Keratinocyte (primary cell): ENCODE measurements at places on chromosomes 13 and 19.

DNA sequence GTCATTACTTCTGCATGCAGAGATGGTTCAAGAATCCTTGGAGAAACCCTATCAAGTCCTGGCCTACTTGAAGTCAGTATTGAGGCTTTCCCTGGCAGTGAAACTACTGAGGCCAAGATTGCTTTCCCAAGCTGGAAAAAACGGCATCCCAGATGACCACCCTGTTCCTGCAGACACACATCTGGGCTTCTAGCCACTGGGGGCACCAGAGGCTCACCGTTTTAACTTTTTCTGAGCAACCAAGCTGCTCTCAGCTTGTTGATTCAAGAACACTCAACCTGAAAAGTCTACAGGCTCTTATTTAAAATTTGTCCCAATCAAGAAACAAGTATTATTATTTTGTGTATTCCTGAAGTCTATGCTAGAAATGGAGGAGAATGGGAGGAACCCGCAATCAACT is 66.6 kb downstream of the SPRYD7 start:
- DNase-seq, result no peak

GRCh38 chr19:4369109-4369887 is 25.9 kb downstream of the MPND start:
- peak; percentile 66 for DNase-seq

DNA sequence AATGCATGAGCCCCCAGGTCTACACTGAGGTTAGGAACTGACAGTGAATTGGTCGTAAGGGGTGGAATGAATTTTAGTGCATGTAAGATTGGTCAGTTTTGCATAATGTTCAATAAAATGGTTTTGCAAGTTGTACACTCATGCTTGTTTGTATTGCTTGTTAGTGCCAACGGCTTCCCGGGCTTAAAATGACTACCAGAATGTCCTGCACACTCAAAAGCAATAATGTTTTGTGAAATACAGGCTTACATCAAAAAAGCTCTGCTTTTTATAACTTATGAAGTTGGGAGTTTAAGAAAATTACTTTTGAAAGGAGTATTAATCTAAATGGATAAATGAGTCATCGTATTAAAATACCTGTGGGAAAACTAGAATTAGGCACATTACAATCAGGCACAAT is 112.9 kb downstream of the GPC6 start:
- no peak for DNase-seq

- no peak for DNase-seq
Observed at GRCh38 chr13:112105244-112105681, 38.3 kb downstream of the SOX1 start.

- DNase-seq, result no peak
Observed at GRCh38 chr19:54109651-54110050, 5.8 kb downstream of the TFPT start.

GRCh38 chr13:109651854-109652253 is 134.5 kb downstream of the IRS2 start:
- DNase-seq, result no peak

GRCh38 chr13:27599845-27600553 is 20.3 kb downstream of the LNX2 start:
- DNase-seq, result no peak

- DNase-seq, result no peak
Observed at GRCh38 chr13:75195495-75196146, 286.3 kb downstream of the TBC1D4 start.

- DNase-seq, result no peak
Observed at GRCh38 chr19:7010722-7011593, 10.3 kb downstream of the MBD3L2B start.

DNA sequence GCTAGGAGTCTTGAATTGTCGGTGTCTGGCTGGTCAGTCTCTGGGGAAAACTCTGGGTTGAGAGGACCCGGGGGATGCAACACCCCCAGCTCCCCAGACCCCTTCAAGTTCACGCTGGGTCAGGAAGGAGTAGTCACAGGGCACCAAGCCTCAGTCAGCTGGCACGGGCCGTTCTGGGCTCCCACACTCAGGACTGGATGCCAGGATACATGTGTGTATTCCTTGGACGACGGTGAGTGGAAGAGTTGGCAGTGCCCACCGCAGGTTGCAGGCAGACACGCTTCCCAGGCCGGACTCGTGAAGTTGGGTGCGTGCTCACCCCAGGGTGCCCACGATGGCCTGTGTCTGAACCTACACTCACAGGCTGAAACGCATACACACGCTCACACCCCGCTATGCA is 5.5 kb downstream of the GADD45B start:
- DNase-seq, result no peak

DNA sequence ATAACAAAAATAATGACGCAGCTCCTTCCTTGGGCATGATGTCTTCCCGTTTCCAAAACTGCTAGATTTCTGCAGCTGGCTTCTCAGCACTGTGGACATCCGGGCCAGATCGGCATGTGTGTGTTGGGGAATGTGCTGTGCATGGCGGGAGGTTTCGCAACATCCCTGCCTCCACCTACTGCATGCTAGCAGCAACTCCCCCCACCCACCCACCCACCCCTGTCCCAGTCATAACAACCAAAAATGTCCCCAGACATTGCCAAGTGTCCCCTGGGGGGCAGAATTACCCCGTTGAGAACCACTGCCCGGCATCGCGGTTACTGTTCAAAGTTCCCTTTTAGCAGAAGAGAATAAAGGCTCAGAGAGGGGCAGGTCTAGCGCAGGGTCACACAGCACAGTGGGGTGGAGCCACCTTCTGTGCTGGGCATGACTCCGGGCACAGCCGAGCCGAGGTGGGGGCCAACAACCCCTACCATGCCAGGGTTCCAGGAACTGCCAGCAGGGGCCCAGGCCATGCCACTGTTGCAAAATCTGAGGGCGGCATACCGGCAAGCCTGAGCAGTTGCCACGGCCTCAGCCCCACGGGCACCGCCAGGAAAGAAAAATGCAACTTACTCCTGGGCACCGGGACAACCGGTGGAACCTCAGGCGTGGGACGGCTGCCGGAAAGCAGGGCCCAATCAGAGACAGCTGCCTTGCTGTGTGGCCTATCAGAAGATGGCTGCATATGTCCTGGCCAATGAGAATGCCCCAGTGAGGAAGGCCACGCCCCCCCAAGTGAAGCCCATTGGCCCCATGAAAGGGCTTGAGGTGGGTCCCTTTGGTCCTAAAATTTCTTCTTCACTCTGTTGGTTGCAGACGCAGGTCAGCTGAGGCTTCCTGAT is 22.5 kb upstream of the NFIC start:
- peak; percentile 79 for DNase-seq

DNA sequence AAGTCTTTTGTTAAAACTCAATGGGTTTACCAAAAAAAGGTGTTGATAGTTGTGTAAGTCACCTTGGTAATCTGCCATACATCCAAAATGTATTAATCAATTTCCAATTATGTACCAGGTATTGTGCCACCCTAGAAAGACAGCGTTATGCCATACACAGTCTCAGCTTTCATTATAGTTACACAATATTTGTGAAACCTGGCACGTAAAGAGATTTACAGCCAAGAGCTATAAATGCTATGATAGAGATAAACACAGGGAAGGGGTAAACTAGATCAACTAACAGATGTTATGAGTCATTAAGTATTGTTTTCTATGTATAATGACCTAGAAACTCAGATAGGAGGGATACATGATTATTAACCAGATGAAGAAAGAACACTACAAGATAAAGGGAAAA is 725.6 kb upstream of the SLITRK5 start:
- no peak for DNase-seq

- DNase-seq, result no peak
Observed at GRCh38 chr19:15538774-15539173, 30.4 kb downstream of the CYP4F22 start.

DNA sequence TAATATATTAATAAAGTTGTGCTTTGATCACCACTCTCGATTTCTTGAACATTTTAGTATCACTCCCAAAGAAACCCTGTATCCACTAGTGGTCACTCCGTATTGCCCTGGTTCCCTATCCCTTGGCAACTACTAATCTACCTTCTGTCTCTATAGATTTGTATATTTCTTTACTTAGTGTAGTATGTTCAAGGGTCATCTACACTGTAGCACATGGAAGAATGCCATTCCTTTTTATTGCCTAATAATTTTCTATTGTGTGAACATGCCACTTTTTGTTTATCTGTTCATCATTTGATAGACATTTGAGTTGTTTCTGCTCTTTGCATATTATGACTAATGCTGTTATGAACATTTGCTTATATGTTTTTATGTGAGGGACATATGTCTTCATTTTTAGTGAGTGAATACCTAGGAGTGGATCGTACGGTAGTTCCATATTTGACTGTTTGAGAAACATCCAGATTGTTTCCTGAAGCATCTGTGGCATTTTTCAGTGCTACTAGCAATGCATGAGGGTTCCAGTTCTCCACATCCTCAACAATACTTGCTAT is 254.0 kb downstream of the GPC6 start:
- no peak for DNase-seq

GRCh38 chr19:5592531-5593342 is 25.0 kb upstream of the TINCR start:
- no peak for DNase-seq

GRCh38 chr13:48542581-48543341 is 9.9 kb upstream of the RCBTB2 start:
- DNase-seq, result no peak

DNA sequence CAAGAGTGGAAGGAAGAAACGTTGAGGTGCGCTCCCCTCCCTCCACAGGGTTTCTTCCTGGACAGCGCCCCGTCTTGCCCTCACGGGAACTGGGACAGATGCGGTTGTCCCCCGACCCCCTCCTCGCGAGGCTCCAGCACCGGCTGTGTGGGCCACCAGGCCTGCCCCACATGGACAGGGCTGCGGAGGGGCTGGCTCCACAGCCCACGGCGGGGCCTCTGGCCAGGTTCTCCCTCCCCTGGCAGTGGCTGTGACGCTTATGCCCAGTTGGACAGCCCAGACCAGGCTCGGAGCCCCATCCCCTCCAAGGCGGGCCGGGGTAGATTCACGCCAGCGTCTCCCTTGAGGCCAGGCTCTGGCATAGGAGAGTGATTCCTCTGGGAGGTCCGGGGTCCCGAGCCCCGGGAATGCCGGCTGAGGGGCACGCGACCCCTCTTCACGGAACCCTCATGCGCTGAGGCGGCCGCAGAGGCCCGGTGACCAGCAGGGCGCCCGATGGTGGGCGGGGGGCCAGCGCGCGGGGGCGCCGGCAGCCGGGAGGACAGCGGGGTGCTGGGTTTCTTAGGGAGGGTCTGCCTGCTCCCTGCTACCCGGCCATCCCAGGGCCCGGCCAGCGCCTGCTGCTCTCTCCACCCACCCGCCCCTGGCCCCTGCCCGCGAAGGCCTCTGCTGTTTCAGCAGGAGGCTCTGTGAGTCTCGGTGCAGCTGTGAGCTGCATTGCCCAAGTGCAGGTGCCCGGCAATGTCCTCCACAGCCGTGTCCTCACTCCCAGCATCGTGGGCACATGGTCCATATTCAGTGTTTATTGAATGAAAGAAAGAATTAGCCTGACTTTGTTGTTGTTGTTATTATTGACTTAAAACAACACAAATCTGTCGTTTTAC is 20.3 kb upstream of the GAS6 start:
- DNase-seq, result no peak

GRCh38 chr13:33105387-33106005 is 89.3 kb downstream of the KL start:
- no peak for DNase-seq

DNA sequence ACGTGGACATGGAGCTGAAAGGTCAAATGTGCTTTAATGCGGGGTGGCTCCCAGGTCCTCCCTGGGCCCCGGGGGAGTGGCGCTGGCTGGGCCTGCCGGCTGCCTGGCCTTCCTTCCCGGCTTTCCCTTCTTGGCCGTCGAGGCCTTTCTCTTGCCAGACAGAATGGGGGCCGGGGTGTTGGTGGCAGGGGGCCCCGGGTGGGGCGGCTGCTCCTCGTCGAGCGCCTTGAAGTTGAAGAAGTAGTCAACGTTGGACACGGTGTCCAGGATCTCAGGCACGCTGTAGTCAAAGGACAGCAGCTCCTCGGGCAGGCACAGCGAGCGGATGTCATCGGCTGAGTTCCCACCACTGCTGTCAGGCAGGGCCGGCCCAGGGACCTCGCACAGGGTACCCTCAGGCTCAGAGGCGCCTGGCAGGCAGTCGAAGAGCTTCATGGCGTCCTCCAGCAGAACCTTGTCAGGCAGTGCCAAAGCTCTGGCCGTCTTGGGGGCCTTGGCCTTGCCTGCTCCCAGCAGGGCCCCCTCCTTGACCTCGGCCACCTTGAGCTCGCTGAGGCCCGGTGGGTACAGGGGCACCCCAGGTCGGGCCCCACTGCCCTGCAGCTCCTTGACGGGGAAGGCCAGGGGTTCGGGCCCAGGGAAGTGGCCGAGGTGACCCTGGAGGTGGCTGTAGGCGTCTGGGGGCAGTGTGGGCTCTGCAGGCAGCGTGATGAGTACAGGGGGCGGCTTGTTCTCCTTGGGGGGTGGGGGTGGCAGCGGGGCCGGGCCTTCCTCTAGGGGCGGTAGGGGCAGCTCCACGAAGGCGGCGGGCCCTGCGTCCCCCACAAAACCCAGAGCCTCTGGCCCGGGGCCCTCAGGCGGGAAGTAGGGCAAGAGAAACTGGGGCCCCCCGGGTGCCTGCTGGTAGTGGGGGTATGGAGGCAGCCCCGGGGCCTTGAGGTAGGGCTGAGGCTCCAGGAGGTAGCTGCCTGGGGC is 1.3 kb downstream of the PRR22 start:
- DNase-seq, result no peak

DNA sequence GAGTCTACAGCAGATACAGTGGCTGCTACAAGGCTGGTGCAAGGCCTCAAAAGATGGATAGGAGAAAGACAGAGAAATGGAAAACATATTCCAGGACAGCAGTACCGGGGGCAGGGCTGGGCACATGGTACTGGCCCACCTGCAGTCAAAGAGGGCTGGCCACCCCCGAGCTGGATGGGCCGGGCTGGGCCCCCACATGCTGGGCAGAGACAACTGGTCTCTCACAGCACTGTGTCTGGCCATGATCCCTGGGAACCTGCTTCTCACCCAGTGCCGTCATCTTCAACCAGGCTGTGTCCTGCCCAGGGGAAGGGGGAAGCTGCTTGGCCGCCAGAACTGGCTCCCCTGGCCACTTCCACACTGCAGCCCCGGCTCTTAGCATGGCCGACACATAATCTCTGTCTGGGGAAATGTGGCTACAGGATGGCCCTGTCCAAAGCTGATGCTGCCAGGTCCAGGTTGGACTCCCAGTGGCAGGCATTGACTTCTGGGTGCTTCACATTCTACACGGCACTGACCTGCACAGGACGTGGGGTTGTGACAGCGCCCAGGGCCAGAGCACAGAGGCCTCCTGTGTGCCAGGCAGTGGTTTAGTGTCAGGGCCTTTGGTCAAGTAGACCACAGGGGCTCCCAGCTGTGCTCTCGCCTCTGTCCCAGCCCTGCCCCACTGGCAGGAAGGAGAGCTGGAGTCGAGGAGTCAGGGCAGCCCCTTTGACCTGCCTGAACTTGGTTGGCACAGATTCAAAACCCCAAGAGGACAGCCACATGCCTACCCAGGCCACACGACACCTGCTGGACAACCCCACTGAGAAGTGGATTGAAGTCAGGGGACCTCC is 21.7 kb downstream of the PEPD start:
- no peak for DNase-seq

- DNase-seq, result no peak
Observed at GRCh38 chr13:113810640-113811039, 51.6 kb downstream of the TMEM255B start.

GRCh38 chr13:31042049-31042448 is 109.6 kb downstream of the TEX26 start:
- no peak for DNase-seq
